ENCODE measurements at places on chromosomes 2 and 18.

GRCh38 chr2:69770193-69770702 lies 28.3 kb downstream of the ANXA4 start:
- no peak for DNase-seq
- H3K36me3 ChIP-seq: no peaks in the 10 kb centered on the region
- H3K4me3 ChIP-seq: no peak overlapping the region
- peaks cover 18% of the 10 kb centered on the region for H3K4me1 ChIP-seq
- H3K27ac ChIP-seq: no peak overlapping the region

- H3K27me3 ChIP-seq: no peaks in the 10 kb centered on the region
- H3K27ac ChIP-seq: no peak overlapping the region
Observed at GRCh38 chr2:20343128-20343527, 7.5 kb downstream of the PUM2 start.

DNA sequence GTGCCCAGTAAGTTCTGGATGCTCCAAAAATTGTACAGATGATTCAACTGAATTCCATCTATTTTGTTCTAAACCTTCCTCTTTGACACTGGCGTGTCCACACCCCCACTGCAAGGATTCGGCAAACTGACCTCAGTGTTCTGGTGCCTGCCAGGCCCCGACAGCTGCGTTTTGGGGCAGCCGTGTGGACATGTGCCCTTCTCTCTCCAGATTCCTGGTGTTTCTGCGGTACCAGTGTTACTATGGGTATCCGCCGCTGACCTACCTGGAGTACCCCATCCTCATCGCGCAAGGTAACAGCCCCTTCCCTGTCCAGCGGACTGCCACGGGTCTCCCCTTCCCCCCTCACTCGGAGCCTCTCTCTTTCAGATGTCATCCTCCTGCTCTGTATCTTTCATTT lies 5.0 kb downstream of the SLC66A3 start:
- no peak overlapping the region for H3K27ac ChIP-seq
- H3K27me3 ChIP-seq: no peaks in the 10 kb centered on the region
- no peaks in the 10 kb centered on the region for H3K36me3 ChIP-seq
- DNase-seq: no peak
- H3K4me3 ChIP-seq: no peak overlapping the region

DNA sequence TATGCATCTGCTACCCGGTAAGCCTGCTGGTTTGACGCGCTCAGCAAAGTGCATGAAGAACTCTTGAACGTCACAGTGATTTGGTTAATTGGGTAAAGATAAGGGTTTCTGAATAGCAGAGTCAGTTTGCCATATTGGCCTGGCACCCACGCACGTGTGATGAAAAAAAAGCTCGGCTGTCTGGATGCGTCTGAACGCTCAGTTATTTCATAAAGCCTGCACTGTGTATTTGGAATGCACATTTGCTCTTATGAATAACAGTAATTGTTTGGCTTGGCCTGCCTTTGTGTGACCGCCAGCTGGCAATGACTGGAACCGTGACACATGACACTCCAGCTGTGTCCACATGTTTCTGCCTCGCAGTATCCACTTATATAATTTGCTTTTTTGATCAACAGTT lies 129.2 kb upstream of the MEIS1 start:
- H3K27me3 ChIP-seq: no peaks in the 10 kb centered on the region
- H3K36me3 ChIP-seq: no peaks in the 10 kb centered on the region
- no peak overlapping the region for H3K27ac ChIP-seq
- DNase-seq: no peak
- H3K4me1 ChIP-seq: no peaks in the 10 kb centered on the region

- no peaks in the 10 kb centered on the region for H3K27me3 ChIP-seq
- no peak overlapping the region for H3K27ac ChIP-seq
- DNase-seq: no peak
- H3K4me3 ChIP-seq: no peak overlapping the region
- no peaks in the 10 kb centered on the region for H3K4me1 ChIP-seq
Observed at GRCh38 chr2:111099402-111099801, 21.3 kb upstream of the BCL2L11 start.

GRCh38 chr2:70161069-70161534 lies 29.7 kb downstream of the C2orf42 start:
- no peak overlapping the region for H3K4me3 ChIP-seq
- H3K36me3 ChIP-seq: peaks cover 4% of the 10 kb centered on the region
- no peaks in the 10 kb centered on the region for H3K27me3 ChIP-seq
- no peak for DNase-seq

DNA sequence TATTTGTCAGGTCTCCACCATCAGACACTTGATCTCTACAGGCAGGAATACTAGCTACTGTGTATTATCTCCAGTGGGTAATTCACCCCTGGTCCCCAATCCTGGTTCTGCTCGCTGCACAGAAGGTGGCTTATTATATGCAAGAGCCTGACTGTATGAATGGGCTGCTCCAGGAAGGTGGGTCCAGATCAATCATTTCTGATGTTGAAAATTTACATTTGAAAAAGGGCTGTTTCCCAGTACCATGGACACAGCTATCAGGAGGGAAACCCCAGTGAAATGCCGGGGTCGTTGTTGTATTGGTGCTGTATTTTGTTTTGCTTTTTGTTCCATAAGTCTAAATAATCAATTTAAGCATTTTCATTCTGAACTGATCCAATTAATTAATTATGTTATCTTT lies 367.6 kb downstream of the RND3 start:
- no peak for DNase-seq
- H3K27ac ChIP-seq: no peak overlapping the region
- H3K4me3 ChIP-seq: no peak overlapping the region
- H3K4me1 ChIP-seq: no peaks in the 10 kb centered on the region

- H3K4me1 ChIP-seq: peaks cover 20% of the 10 kb centered on the region
- no peak overlapping the region for H3K4me3 ChIP-seq
- no peaks in the 10 kb centered on the region for H3K36me3 ChIP-seq
- H3K27me3 ChIP-seq: no peaks in the 10 kb centered on the region
- H3K27ac ChIP-seq: no peak overlapping the region
Observed at GRCh38 chr2:96873651-96874096, 3.8 kb upstream of the SEMA4C start.

DNA sequence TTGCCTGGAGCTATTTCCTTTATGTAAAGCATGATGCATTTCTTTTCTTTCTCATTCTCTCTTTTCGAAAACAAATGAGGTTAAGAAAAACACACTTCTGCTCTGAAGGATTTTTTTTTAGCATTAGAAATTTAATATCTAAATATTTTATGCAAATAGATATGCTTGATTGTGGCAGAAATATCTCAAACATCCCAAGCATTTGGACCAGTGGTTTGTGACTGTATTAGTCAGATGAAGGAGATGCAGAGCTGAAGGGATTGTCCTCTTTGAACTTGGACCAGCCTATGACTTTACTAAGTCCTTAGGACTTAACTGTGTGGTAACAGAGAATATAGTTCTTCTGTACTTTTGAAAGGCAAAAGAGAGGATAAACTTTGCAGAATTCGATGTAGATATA lies 335.9 kb upstream of the NT5C1B start:
- no peaks in the 10 kb centered on the region for H3K36me3 ChIP-seq
- H3K27ac ChIP-seq: no peak overlapping the region
- H3K27me3 ChIP-seq: no peaks in the 10 kb centered on the region
- no peaks in the 10 kb centered on the region for H3K4me1 ChIP-seq

GRCh38 chr2:181998041-181998835 lies 12.6 kb downstream of the PPP1R1C start:
- no peak for DNase-seq
- no peaks in the 10 kb centered on the region for H3K4me1 ChIP-seq

DNA sequence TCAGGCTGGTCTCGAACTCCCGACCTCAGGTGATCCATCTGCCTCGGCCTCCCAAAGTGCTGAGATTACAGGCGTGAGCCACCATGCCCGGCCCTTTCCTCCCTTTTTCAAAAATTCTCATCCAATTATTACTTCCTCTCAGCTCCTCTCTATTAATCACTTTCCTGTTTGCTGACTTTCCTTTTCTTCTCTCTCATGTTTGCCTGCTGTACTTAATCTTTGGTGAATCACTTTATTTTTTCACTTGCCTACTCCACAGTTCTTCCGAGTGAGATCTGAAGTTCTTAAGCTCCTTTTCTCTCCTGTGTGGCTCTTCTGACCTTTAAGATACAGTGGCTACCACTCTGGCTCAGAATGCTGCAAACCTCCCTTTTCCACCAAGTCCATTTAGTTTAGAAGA lies 126.3 kb upstream of the SERTAD2 start:
- no peak overlapping the region for H3K27ac ChIP-seq
- H3K4me3 ChIP-seq: no peak overlapping the region
- H3K4me1 ChIP-seq: no peaks in the 10 kb centered on the region
- H3K36me3 ChIP-seq: no peaks in the 10 kb centered on the region
- DNase-seq: no peak
- no peaks in the 10 kb centered on the region for H3K27me3 ChIP-seq

- H3K4me1 ChIP-seq: no peaks in the 10 kb centered on the region
- no peaks in the 10 kb centered on the region for H3K36me3 ChIP-seq
- no peak for DNase-seq
- H3K4me3 ChIP-seq: no peak overlapping the region
- H3K27me3 ChIP-seq: no peaks in the 10 kb centered on the region
Observed at GRCh38 chr2:24885221-24886125, 34.6 kb downstream of the ADCY3 start.

DNA sequence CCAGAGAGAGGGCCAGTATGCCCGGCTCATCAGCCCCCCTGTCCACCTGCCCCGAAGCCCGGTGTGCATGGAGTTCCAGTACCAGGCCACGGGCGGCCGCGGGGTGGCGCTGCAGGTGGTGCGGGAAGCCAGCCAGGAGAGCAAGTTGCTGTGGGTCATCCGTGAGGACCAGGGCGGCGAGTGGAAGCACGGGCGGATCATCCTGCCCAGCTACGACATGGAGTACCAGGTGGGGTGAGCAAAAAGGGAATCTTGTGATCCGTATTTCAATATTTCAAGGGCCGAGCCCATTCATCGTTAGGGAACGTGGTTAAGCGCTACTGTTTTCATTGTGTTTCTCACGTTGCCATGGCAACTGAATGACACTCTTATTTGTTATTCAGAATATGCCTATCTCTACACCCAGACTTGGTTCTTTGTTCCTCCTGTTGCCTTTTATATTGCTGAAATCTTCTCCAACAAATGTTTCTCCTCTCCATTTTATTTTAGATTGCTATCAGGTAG lies 81.5 kb downstream of the NRP2 start:
- DNase-seq: no peak
- H3K4me3 ChIP-seq: no peak overlapping the region
- H3K4me1 ChIP-seq: no peaks in the 10 kb centered on the region
- H3K36me3 ChIP-seq: no peaks in the 10 kb centered on the region

DNA sequence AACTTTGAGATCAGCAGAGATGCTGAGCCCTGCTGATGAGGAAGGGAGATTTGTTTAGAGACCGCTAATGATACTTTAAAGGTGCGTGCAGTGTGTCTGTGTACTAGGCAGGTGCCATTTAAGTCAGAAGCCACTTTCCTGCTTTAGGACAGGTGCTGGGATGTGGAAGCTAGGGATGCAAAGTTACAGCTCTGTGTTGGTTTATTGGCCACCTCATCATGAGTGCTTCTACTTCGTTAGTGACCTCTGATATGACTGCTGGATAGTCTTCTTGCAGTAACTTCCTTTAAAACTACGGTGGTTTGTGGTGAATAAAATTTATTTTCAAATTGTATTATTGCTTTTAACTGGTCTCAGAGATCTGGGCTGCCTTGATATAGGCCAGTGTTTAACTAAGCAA lies 44.1 kb downstream of the FMNL2 start:
- no peak overlapping the region for H3K4me3 ChIP-seq
- H3K27me3 ChIP-seq: no peaks in the 10 kb centered on the region
- no peak for DNase-seq
- H3K27ac ChIP-seq: no peak overlapping the region
- no peaks in the 10 kb centered on the region for H3K4me1 ChIP-seq
- H3K36me3 ChIP-seq: no peaks in the 10 kb centered on the region

- no peaks in the 10 kb centered on the region for H3K36me3 ChIP-seq
- no peak overlapping the region for H3K27ac ChIP-seq
- DNase-seq: no peak
- no peaks in the 10 kb centered on the region for H3K27me3 ChIP-seq
Observed at GRCh38 chr2:176891105-176891504, 321.5 kb upstream of the HNRNPA3 start.

- no peaks in the 10 kb centered on the region for H3K4me1 ChIP-seq
- no peak for DNase-seq
- no peaks in the 10 kb centered on the region for H3K27me3 ChIP-seq
- no peak overlapping the region for H3K27ac ChIP-seq
Observed at GRCh38 chr2:194060269-194060668, 1596.8 kb upstream of the SLC39A10 start.

GRCh38 chr2:241432824-241433448 lies 75.4 kb downstream of the STK25 start:
- H3K4me1 ChIP-seq: no peaks in the 10 kb centered on the region
- H3K4me3 ChIP-seq: no peak overlapping the region
- no peak for DNase-seq
- no peaks in the 10 kb centered on the region for H3K27me3 ChIP-seq

GRCh38 chr2:69946351-69947324 lies 14.8 kb downstream of the ASPRV1 start:
- peaks cover 17% of the 10 kb centered on the region for H3K4me1 ChIP-seq
- H3K27me3 ChIP-seq: no peaks in the 10 kb centered on the region
- H3K27ac ChIP-seq: no peak overlapping the region
- peaks cover 14% of the 10 kb centered on the region for H3K36me3 ChIP-seq

DNA sequence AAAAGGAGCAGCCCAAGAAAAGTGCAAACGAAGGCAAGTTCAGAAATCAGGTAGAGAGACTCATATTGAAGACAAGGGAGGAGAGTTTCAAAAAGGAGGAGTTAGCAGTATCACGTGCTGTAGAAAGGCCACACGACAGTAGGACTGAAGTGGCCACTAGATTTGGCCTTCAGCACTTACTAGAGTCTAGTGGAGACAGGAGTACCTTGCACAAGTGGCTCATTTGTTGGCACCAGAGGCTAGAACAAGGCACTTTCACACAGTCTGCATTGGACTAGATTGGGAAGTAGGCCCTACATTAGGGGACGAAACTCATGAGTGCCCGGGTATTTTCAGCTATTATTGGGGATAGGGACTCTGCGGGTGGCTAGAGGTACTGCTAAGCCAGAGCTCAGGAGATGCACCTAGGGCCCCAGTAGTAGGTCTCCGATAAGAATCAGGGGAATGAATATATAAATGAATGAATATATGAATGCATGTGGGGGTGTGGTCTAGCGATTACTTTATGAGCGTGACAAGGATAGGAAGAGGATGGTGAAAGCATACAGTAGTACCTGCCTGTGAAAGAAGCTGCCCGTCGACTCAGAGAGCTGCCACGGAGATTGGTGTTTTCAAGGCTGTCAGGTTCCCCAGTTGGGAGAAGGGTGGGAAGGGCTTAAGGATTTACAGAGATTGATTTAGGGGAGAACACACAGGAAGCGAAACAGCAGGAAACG lies 1.4 kb upstream of the NCOA1 start:
- H3K36me3 ChIP-seq: no peaks in the 10 kb centered on the region
- peaks cover 42% of the 10 kb centered on the region for H3K4me1 ChIP-seq
- DNase-seq: no peak
- H3K4me3 ChIP-seq: peak overlapping the region; percentile 63
- no peaks in the 10 kb centered on the region for H3K27me3 ChIP-seq

DNA sequence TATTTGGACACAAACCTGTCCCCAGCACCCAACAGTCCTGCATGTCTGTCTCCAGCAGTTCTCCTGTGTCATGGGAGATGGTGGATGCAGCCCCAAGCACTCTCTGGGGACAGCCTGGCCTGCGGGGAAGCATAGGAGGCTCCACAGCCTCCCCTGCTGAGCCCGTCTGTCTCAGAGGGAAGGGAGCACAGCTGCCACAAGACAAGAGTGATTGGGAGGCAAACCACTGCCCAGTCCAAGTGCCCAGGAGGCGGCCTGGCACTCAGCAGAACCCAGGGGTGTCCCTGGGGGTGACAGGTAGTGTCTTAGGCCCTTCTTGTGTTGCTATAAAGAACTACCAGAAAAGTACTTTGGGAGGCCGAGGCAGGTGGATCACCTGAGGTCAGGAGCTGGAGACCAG lies 211.2 kb upstream of the MYT1L start:
- no peak overlapping the region for H3K27ac ChIP-seq
- H3K27me3 ChIP-seq: no peaks in the 10 kb centered on the region
- no peak overlapping the region for H3K4me3 ChIP-seq

GRCh38 chr2:101619191-101619591 lies 78.3 kb upstream of the MAP4K4 start:
- H3K27me3 ChIP-seq: no peaks in the 10 kb centered on the region
- H3K4me1 ChIP-seq: peaks cover 15% of the 10 kb centered on the region
- no peaks in the 10 kb centered on the region for H3K36me3 ChIP-seq
- H3K27ac ChIP-seq: no peak overlapping the region

All from naive thymus-derived CD4-positive, alpha-beta T cell (primary cell).